ENCODE measurements at places on chromosomes 12 and 14.

- DNase-seq: no peak
Measured at GRCh38 chr12:110310763-110311162, 29.7 kb downstream of the ATP2A2 start.

DNA sequence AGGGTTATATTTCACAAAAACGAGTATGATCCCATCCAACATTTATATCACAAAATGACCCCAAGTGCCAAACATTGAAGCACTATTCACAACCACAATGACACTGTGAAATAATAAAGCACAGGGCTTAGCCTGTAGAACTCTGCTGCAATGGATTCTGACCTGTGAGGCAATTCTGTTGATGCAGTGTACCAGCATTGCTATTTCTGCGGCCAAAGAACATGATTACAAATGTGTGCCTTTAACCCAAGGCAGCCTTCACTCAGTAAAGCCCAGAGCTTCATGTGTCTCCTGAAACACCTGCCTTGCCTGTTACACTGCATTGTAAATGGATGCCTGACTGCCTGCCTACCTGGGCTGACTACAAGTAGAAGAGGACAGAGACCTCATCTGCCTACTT lies 158.0 kb downstream of the PPM1H start:
- no peak for DNase-seq

- DNase-seq: no peak
Measured at GRCh38 chr12:52907092-52907810, 2.4 kb upstream of the KRT8 start.

DNA sequence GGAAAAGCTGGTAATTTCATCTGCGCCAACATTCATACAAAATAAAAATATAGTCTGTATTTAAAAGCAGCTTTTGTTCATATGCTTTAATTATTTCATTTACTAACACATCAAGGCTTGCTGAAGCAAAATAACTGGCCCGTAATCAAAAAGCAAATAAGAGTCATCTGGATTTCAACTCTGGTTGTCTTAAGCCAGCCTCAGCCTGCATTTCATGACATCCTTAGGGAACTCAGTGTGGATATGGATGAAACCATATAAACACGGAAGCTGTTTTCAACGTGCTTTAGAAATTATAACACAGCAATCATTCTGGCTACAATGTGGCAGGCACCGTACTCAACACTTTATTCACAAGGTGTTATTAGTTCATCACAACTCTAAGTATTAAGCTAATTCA lies 852 bp downstream of the COX16 start:
- DNase-seq: no peak

GRCh38 chr12:99332936-99333591 lies 314.5 kb upstream of the GARIN6 start:
- no peak for DNase-seq

DNA sequence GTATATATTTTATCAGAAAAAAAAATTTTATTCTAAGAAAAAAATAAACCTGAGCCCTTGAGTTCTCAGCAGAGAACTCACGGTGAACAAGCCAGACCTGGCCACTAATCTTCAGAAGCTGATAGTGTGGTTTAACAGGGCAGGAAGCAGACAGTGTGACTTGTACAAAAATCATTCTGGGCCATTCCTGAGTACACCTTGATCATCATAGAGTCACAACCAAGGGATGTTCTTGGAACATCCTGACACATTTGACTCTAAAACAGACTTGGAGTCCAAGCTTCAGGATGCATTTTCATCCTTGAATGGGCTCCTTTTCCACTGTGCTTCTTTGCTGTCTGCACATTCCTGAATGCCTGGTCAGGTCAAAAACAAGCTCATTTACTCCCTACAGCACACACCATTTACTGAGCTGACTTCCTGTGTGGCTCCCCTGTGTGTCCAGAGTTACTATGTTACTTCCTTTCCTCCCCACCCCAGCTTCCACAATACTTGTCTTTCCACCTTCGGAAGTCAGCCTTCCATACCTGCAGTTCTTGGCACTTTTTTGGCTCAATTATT lies 112.0 kb downstream of the ANO6 start:
- no peak for DNase-seq

DNA sequence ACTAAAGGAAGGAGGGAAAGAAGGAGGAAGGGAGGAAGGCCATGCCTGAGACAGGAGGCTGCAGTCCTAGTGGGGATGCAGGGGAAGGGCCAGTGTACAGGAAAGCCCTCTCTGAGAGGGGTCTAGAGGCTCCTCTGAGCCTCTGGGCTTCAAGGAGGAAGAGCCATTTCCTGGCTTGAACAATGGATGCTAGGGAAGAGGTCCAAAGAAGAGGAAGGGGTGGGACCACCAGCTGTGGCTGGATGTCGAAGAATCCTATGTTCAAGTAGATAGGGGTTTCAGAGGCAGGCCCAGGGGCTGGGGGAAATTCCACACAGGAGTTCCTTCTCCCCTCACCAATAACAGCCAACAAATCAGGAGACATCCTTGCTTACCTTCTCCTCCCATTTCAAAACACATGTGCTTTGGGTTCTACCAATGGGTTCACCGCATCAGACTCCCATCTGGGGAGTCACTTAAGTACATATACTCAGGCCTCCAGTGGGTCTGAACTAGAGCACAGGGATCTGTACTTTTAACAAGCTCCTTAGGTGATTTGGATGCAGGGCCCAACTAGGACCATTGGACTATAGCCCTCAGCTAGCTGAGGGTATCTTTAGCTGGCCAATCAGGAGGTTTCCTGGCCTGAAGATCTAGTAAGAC lies 32.4 kb downstream of the PRPF40B start:
- no peak for DNase-seq

DNA sequence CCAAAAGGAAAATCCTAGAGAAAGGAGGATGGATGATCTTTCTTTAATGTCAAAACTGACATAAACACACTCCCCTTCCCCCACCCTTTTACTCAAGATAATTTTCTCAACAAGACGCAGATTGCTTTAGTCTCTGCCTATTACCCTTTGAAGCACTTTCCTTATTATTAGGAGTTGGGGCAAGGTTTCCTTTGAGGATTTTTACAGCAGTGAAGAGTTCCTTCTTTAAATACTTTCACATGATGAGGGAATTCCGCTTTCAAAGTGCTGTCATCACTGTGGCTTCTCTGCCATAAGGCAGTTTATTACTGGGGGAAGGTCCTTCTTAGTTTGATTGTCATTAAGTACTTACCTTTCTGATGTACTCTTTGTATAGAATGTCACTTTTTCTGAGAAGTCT lies 172.1 kb downstream of the MSRB3 start:
- no peak for DNase-seq

- no peak for DNase-seq
Measured at GRCh38 chr12:130960058-130960457, 6.4 kb downstream of the ADGRD1 start.

- no peak for DNase-seq
Measured at GRCh38 chr12:4771960-4772566, 51.9 kb downstream of the GALNT8 start.

GRCh38 chr12:60093428-60093827 lies 497.6 kb downstream of the SLC16A7 start:
- no peak for DNase-seq

DNA sequence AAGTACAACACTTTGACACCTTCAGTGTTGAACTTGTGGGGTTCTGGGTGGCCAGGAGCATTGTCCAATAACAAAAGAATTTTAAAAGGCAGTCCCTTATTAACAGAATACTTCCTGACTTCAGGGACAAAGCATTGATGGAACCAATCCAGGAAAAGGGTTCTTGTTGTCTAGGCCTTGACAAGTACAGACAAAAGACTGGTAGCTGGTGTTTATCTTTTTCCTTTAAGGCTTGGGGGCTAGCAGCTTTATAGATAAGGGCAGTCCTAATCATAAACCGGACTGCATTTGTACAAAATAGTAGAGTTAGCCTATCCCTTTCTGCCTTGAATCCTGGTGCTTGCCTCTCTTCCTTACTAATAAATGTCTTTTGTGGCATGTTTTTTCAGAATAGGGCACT lies 27.4 kb downstream of the FAM177A1 start:
- no peak for DNase-seq

DNA sequence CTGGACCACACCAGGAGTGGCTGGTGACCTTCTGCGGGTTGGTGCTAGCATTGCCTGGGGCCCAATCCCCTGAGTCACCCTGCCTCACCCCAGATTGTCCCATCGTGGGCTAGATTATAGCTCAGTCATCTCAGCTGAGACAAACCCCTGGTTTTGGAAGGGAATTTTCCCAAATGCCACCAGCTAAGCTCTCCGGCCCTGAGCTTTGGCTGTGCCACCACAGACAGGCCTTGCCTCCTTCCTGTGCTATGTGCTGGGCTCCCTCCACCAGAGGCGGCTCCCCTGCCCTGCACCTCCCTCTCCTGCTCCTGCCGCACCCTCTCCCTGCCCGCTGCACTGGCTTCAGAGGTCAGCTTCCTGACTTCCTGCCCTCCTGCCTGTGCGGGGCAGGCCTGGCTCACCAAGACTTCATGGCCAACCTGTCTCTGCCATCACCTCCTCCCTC lies 196.3 kb downstream of the TSPAN9 start:
- no peak for DNase-seq

DNA sequence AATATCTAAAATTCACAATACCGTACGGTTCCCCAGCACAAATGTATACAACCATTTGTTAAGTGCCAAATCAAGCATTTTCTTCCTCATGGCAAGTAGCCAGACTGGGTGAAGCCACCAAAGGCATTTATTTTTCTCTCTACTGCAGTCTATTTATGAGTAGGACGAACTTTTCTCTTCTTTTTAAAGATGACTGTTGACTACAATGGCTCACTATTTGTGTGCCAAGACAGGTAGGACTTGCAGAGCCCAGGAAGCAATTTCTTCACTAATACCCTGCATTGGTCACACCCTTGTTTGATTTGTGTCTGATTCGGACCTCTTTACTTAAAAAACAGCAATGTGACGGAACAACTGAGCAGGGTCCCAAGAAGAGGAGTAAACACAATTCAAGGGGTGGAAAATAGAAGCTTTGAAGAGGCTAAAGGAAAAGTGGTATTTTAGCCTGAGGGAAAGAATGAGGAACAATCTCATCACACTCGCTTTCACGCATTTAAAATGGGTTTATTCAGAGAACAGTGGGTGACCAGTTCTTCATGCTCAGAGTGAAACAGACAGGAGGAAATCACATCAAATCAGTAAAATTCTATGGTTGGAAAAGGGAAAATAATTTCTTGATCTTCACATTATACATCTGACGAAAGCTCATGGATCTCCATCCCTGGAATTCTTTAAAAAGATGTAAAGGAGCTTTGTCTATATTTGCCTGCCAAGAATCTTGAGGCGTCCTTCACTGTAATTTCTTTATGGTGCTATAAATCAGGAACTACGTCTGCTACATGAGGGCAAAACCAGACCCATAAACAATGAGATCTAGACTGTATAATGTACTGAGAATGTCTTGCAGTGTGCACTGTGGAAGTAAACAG lies 183.8 kb downstream of the PPM1H start:
- no peak for DNase-seq

- no peak for DNase-seq
Measured at GRCh38 chr12:88578276-88579160, 1.8 kb downstream of the KITLG start.

DNA sequence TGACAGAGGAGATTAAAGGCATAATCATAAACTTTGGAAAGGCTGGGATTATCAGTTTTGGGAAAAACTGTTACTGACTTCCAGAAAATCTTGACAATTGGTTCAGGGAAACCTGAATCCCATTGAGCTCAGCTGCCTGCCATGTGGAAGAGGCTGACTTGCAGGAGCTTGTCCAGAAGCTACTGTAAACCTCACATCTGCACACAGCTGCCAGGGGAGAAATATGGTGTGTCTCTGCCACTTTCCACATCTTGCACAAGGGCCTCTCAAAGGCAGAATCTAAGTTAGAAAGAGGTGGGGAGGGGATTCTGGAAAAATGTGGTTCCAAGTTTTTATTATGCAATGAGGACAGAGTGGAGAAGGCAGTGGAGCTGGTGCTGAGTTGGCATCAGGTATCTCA lies 8.7 kb upstream of the BHLHE41 start:
- no peak for DNase-seq

- DNase-seq: no peak
Measured at GRCh38 chr14:58881433-58881832, 243.7 kb downstream of the DACT1 start.

DNA sequence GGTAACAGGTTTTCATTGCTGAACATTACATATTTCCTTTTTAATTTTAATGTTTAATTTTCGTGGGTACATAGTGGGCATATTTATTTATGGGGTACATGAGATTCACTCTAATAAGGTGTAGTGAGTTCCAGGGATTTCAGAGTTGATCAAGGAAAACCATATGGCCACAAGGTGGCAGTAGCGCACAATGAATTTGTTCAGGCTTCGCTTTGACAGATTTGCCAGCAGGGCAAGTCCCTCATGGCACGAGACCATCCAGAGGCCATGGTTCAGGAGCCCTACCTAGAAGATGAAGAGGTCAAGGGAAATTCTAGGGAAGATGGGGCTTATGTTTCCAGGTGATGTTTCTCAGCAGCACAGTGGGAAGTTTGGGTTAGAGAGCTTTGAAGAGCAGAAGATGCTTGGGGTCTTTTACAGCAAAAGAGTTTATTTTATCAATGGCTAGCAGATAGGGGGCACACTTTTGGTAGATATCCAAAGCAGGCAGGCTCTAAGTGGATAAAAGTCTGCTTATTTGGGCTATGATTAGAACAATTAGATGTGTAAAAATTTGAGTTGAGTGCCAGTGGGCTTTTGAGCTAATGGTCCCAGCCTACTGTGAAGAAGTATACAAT lies 1004.4 kb downstream of the AACS start:
- DNase-seq: no peak

- no peak for DNase-seq
Measured at GRCh38 chr12:7046383-7047105, 14.0 kb upstream of the C1S start.

GRCh38 chr14:98758440-98758839 lies 513.6 kb downstream of the BCL11B start:
- no peak for DNase-seq

DNA sequence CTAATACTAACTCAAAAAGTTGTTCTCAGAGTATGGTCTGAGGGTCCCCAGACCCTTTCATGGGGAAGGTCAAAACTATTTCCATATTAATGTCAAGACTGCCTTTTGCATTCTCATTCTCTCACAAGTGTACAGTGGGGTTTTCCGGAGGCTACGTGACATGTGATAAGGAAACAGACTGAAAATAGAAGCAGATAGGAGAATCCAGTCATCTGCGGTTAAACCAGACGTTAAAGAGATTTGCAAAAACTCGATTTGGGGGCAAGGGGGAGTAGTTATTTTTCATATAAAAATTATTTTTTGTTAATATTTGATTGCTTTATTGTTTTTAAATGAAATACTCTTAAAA lies 1.0 kb upstream of the NAP1L1 start:
- no peak for DNase-seq

DNA sequence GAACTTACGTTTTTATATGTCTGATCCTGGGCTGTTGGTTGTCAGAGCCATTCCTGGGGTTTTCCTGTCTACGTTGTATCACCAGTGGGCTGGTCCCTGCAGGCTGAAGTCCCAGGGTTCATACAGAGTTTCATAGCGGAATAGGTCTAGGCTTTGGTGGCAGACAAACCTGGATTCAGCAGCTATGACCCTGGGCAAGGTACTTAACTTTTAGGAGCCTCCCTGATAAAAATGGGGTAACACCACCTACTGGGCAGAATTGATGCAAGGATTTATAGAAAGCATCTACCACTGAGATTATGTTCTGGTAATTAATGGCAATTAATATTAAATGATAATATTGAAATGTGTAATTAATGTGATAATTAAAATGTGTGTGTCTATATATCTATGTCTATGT lies 141.2 kb downstream of the SYNE2 start:
- DNase-seq: no peak

GRCh38 chr14:49306152-49306751 lies 279.9 kb downstream of the RPS29 start:
- no peak for DNase-seq

Measured in hypothalamus (tissue), 51 donors.